ENCODE measurements at places on chromosomes 11 and 22. TPM values are rescaled to one million over a fixed set of nuclear protein-coding genes. Genes with fewer than 3 reads are reported as not detected.

DNA sequence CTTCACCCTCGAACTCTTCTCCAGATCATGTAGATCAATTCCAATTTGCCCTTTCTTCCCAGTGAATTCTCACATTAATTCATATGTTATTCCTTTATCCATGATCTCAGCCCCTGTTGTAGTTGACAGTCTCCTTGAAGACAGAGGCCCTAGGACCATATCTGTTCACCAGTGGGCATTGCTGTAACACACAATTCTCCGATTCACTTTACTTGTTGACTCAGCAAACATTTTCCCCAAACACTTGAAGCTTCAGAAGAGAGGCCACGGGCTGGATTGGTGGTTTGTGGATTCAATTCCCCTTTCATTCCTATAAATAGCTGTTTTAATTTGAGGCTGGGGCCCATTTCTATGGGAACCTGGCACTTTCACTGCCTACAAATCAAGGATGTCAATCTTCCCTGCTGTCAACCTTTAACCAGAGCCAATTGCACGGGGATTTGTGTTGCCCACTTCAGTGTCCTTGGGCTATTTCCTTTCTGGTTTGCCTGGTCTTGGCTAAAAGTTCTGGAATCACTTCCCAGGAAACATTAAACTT is 393.0 kb upstream of the KIRREL3 start:
- no peak for DNase-seq

GRCh38 chr11:130614591-130614990 is 166.1 kb downstream of the ADAMTS15 start:
- DNase-seq, result no peak

DNA sequence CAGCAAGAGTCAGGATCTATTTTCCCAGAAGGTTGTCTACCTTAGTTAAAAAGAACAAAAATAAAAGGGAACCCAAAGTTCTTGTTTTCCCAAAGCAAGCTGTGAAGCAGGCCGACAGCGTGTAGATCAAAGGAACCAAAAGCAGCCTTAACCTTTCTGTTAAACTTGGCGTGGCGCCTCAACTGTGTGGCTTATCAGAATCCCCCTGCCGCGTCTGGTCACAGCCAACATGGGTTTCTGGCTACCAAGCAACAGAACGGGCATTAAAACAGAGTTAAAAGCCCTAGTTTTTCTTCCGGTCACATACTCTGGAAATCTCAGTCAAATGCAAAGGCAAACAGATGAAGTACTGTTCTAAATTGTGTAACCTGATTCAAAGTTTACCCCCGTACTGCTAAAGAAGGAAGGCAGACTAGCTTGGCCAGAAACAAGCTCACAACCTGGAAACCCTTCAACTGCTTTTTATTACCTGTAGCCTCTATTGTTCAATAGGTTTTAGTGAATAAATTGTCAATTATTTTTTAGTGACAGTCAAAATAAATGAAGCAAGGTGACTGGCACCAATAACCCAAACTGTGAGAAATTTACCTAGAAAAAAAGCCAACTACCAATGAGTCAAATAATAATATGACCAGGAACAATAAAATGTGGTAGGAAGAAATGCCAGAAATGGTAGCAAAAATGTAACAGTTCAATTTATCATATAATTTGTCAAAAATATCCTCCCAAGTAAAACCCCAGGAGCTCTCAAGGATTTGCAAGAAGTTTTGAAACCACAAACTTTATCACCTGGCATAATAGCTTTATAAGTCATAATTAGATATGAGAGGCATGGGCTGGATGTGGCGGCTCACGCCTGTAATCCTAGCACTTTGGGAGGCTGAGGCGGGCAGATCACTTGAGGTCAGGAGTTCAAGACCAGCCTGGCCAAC is 21.4 kb downstream of the CHKA start:
- peak; percentile 58 for DNase-seq

GRCh38 chr22:42717197-42717928 is 3.3 kb downstream of the A4GALT start:
- DNase-seq, result no peak

GRCh38 chr11:1404461-1405185 is 14.9 kb downstream of the BRSK2 start:
- no peak for DNase-seq

GRCh38 chr11:96134602-96135001 is 208.4 kb downstream of the MAML2 start:
- DNase-seq, result peak; percentile 34

- no peak for DNase-seq
Measured at GRCh38 chr11:81819462-81819861, 914.2 kb downstream of the FAM181B start.

The APOA5 gene
- not detected for total RNA-seq

DNA sequence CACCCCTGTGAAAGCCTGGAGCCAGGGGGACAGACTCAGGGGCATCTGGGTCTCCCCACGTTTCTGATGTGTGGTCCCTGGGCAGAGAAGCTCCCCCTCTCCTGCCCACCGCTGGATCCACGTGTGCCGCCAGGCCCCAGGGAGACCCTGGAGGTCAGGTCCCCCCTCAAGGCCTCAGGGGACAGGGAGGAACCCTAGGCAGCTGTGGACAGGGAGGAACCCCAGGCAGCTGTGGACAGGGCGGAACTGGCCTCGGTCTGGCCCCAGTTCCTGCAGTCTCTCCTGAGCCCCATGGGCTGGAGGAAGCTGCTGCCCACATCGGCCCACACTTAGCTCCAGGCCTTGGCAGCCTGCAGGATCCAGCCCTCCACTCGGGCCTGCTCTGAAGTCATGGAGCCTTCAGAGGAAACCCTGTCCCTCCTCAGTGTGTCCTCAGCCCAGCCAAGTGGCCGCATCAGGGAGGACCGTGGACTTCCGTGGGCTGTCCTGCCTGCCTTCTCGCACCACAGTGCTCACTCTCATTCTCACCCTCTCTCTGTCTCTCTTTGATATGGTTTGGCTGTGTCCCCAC is 127.7 kb downstream of the BRD1 start:
- DNase-seq, result no peak

DNA sequence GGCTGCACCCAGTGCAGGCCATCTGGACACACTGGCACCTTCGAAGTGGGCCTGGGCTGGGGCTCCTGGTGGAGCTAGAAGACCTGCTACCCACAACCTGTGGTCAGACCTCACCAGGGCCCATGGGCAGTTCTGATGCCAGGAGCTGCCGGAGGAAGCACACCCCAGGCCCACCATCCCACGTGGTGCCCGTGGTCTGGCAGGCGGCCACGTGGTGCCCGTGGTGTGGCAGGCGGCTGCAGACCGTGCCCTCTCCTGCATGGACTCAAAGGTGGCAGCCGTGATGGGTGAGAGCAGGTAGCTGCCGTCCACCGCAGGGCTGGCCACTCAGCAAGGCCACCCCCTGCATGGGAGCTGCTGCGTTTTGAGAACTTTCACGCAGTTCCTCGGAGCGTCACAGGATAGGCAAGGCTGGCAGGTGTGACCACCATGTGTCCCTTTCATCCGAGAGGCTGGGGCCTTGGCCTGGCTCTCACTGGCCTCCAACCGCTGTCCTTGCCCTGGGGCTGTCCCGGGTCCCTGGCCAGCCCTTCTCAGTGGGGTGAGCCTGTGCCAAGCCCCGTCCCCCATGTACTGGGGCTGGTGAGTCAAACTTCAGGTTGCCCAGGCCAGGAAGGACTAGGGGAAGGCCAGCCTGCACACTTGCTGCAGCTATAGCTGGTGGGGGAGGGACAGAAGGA is 3.9 kb upstream of the IL17REL start:
- peak; percentile 65 for DNase-seq

The GAB4 gene
- total RNA-seq, result not detected

All from RPMI7951 (cell line).